ENCODE measurements at places on chromosomes 4 and X. TPM values are rescaled to one million over a fixed set of nuclear protein-coding genes. Genes with fewer than 3 reads are reported as not detected.

DNA sequence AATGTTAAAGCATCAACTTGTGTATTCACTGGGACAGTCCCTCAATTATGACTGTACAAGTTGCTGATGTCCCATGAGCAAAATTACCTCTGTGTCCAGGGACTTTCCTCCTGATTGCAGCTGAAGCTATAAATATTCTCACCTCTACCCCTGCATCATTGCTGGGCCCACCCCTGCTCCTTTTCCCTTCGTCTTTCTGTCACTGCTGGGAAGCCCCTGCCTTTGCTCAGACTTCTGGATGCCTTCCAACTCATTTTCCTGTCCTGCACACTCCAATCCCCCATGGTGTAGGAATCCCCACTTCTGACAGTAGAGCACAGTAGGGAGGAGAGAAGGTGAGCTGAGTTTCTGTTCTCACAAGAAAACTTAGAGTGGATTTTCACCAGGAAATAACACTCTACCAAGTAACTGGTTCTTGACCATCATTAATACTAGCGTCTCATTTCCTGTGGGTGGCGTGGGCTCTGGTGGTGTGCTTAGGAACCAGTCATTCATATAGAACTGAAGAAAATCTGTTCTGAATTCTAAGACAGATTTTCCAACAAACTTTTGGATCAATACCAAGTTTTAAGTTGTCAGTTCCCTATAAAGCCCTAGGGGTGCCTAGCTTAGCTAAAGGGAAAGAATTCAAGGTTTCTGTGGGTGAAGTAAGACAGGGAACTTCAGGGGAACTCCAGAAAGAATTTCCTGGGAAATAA is 136.2 kb upstream of the MED14 start:
- no peak for DNase-seq

DNA sequence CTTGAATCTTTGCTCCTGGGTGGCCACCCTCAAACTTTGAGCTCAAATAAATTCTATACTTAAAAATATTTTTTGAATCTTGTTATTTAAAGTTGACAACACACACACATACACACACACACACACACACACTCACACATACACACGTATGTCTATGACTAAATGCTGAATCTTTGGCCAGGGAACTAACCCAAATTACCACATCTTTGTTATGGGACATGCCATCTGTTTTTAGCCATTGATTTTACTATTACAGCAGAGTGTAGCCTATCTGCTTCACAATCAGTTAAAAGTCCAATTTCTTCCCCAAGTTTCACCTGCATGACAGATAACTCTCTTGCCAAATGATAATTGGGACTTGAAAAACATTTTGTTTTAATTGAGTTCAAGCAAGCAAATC is 45.0 kb upstream of the USP46 start:
- DNase-seq: no peak

DNA sequence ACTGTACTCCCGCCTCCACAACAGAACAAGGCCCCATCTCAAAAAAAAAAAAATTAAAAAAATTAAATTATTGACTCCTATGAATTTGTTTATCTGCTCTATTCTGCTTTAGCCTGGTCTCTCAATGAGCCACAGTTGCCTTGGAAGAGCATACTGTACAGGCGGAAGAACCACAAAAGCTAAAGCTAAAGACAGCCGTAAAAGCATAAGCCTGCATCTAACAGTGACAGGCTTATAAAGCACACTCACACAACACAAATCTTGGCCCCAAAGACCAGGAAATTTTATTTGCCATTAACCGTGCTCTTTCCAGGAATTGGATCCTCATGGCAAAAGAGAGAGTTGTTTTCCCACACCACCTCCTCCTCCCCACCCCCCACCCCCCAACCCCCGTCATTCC is 53.5 kb upstream of the KLF3 start:
- no peak for DNase-seq

DNA sequence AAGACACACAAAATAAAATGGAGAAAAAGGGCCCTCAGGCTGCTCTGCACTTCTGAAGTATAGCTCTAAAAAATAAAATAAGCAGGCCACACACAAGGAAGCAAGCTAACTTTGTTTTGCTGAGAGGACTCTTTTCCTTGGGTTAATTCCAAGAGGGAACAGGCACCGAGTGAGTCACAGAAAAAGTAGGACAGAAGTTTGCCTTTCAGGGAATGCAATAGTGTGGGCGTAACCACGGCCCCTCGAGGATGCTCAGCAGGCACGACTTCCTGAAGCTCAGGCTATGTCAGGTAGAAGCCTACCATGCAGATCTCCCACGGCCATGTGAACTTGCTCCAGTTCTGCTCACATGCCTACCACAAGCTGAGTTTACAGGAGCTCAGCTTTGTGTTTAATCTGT is 22.1 kb downstream of the PPP1R2C start:
- peak; percentile 26 for DNase-seq

GRCh38 chrX:20284992-20285391 is 18.3 kb upstream of the RPS6KA3 start:
- DNase-seq: no peak

GRCh38 chr4:84730375-84730774 is 147.4 kb downstream of the CDS1 start:
- no peak for DNase-seq

DNA sequence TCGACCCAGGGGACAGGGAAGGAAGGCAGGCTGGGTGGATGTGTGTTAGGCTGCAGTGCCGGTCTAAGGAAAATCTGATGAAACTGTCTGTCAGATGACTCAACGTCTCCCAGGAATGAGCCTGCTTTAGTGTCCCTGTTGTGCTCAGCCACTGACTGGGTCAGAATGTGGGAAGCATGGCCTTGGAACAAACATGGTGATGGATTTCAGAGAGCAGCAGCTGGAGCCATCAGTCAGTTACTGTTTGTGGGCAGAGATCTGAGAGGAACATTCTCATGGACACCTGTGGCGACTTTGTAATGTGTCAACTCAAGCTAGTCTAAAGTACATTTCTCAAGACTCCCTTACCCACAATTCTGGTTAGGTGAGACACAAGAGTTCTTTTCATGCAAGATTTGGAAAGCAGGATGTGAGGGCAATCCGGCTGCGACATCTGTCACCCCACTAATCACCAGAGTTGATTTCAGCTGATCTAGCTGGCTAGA is 63.2 kb downstream of the ANAPC10 start:
- no peak for DNase-seq

GRCh38 chrX:105462186-105462585 is 241.7 kb upstream of the TEX13A start:
- DNase-seq: no peak

GRCh38 chr4:41857226-41857641 is 78.0 kb upstream of the TMEM33 start:
- DNase-seq: no peak

DNA sequence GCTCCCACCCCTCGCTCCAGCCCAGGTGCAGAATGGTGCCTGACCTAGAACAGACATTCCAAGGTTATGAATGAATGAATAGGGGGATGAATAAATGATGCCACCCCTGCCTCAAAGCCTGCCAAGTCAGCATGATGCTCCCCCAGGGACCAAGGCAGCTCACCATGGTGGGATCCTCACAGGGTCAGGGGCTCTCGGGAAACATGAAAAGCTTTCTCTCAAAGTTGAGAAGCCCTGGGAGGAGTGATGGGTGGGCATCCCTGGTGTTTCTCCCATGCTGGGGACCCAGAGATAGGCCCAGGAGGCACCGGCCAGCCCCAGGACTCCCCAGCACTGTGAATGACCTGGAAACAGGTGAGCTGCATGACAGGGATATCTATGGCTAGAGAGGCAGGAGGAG is 58.9 kb downstream of the HTRA3 start:
- DNase-seq: no peak

GRCh38 chr4:154497889-154498288 is 6.3 kb upstream of the DCHS2 start:
- DNase-seq: no peak

GRCh38 chr4:3295837-3296624 is 3.2 kb downstream of the RGS12 start:
- no peak for DNase-seq

- no peak for DNase-seq
Observed at GRCh38 chr4:101823864-101824263, 33.3 kb downstream of the BANK1 start.

- no peak for DNase-seq
Observed at GRCh38 chr4:189502841-189503435, 437.7 kb upstream of the FRG1 start.

GRCh38 chr4:141703497-141703896 is 67.1 kb downstream of the IL15 start:
- no peak for DNase-seq

DNA sequence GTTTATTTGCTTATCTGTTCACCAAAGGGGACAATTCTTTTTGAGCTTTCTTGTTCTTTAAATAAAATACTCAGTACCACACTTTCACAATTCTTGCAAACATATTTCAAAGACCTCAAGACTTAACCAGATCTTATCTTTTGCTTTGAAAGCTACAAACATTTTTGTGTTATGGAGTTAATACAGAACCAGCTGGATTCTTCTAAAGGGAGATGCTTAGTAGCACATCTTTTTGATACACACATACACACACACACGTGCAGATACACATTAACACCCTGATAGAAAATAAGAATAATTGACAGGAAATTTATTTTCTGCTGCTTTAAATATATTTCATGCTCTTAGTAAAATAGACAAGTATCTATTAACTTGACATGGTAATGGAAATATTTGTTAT is 379.1 kb downstream of the SH2D1A start:
- no peak for DNase-seq

GRCh38 chr4:109383823-109384222 is 49.8 kb upstream of the SEC24B start:
- DNase-seq: no peak

DNA sequence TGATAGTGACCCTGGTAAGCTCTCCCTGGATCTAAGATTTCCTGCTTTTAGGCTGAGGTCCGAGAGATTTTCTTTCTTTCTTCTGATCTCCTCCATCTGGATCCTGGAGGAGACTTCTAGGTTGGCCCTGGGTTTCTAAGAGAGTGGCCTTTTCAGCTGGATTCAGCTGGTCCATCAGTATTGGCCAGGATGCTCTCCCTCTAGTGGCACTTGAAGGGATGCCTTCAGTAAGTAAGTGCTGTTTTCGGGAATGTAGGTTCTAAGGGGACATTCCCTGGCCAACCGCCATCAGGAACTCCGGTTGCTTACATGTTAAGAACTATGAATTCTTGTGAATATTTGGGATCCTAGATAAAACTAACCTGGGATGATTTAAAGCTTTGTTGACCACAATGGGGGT is 56.9 kb downstream of the SERTM2 start:
- no peak for DNase-seq

- no peak for DNase-seq
Observed at GRCh38 chrX:47776292-47777006, 60.3 kb upstream of the ZNF81 start.

- no peak for DNase-seq
Observed at GRCh38 chrX:88416965-88417364, 330.1 kb upstream of the CPXCR1 start.

- DNase-seq: no peak
Observed at GRCh38 chr4:74230902-74231499, 73.1 kb downstream of the MTHFD2L start.

Gene CNKSR2
- total RNA-seq: 0.47 TPM

Gene PLAC1
- total RNA-seq: not detected

Gene MAGED4
- total RNA-seq: 0.47 TPM

Gene VMA21
- 26.0 TPM for total RNA-seq

Gene CXorf49
- total RNA-seq: not detected

Gene ARFIP1
- 13.2 TPM for total RNA-seq

Gene FRMPD3
- not detected for total RNA-seq
